ENCODE measurements at places on chromosomes 12 and 14.
A peak's percentile ranks its signal among the peaks of the same experiment; 100 is the strongest.

- peak; percentile 26 for DNase-seq
Observed at GRCh38 chr12:3202734-3203446, 125.7 kb downstream of the TSPAN9 start.

GRCh38 chr12:89492883-89493282, 31.7 kb downstream of the GALNT4 start:
- DNase-seq: no peak

GRCh38 chr14:93780813-93781400, 7.4 kb downstream of the PRIMA1 start:
- DNase-seq: no peak

DNA sequence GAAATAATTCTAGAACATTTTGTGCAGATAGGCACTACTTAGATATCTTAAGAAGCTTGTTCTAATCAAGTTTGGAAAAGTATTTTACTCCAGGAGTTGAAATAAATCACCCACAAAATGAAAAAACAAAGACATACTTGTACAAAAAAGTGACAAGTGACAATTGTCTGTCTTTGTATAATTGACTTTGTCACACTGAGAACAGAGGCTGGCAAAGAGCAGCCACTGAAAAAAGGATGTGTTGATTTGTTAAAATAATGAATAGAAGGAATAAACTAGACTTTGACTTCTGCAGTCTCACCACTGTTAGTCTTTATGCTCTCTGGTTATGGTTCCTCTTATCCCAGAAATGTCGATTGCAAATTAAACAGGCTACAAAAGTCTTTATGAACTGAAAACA, 77.6 kb downstream of the PTPRR start:
- no peak for DNase-seq

DNA sequence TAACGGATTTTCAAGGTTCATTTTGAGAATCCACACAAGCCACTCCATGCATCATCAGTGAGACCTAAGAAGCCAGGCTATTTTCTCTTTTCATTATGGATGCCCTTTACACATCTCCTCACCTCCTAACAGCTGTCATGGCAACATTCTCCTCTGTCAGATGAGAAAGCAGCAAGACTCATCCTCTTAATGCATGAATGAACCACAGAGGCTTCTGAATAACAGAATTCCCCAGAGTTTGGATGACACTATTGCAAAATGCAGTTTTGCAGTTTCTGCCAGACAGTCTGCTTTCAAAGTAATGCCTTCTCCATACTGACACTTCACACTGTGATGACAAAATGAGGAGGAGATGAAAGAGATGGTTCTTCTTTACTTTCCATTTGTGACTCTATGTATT, 286.7 kb upstream of the GRIP1 start:
- no peak for DNase-seq

GRCh38 chr14:89702073-89702875, 252.3 kb downstream of the EFCAB11 start:
- DNase-seq: no peak

DNA sequence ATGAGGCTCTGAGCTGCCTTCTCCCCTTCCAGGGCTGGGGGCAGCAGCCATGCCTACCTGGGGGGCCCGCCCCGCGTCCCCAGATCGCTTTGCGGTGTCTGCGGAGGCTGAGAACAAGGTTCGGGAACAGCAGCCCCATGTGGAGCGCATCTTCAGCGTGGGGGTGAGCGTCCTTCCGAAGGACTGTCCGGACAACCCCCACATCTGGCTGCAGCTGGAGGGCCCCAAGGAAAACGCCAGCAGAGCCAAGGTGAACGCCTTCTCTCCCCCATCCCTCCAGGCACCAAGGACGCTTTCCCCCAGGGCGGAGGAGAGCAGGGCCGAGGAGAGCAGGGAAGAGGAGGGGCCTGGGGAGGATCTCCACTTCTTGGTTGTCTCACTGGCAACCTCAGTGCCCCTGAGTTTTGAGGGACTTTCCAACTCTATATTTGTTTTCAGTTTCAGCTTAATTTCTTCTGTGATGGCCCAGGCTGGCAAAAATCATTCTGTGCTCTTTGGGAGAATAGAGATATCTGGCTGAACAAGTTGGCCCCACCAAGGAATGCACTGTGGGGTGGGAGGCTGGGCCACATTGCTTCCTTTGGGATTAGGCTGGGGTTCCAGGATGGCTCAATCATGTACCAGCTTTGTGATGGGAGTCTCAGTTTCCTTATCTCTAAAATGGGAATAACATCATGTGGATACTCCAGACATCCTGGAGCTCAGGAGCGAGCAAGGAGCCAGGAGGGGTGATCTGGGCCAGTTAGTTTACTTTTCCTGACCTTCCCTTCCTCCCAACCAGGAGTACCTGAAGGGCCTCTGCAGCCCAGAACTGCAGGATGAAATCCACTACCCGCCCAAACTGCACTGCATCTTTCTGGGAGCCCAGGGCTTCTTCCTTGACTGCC, 1.2 kb downstream of the KHNYN start:
- no peak for DNase-seq

DNA sequence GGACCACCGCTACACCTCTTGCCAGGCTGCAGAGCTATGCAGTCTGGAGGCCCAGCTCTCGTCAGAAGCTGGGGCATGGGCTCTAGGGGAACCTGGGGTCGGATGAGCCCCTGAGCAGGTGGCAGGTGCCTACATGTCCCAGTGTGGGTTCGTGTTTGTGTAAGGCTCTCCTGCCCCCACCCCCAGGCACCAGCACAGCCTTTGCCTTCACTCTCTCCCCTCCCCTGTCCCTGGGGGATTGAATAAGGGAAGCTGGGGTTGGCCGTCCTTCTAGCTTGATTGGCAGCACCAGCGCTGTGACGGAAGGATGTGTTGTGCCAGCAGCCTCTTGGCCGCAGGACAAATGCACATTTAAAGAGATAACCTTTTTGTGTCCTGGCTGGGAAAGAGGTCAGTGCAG, 34.8 kb upstream of the TSPAN9 start:
- no peak for DNase-seq

DNA sequence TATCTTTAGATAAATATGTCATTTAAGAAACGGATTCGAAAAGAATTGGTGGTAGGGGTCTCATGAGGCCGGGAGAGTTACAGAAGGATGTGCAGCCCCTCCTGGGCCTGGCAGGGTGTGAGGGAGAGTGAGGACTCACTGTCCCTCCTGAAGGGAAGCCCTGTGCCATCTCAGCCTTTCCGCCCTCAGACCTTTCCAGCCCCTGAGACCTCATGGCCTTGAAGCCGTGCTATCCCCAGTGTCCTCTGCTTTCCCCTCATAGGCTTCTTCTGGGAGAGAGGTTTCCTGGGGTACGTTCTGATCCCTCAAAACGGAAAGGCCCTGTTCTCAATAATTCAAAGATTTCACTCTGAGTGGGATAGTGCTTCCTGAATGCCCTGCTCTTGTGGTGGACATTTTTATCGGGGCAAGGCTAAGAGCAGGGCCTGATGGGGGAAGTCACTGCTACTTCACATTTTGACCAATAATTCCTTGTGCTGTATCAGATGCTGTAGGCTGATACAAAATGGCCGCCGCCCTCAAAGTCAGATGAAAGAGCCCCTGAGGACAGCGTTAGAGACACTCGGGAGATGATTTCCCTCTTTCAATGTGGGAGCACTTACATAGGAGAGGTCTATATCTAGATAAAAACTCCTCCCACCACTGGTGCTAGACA, 1.3 kb downstream of the CD4 start:
- no peak for DNase-seq

GRCh38 chr14:101877766-101878165, 86.6 kb upstream of the DYNC1H1 start:
- no peak for DNase-seq

DNA sequence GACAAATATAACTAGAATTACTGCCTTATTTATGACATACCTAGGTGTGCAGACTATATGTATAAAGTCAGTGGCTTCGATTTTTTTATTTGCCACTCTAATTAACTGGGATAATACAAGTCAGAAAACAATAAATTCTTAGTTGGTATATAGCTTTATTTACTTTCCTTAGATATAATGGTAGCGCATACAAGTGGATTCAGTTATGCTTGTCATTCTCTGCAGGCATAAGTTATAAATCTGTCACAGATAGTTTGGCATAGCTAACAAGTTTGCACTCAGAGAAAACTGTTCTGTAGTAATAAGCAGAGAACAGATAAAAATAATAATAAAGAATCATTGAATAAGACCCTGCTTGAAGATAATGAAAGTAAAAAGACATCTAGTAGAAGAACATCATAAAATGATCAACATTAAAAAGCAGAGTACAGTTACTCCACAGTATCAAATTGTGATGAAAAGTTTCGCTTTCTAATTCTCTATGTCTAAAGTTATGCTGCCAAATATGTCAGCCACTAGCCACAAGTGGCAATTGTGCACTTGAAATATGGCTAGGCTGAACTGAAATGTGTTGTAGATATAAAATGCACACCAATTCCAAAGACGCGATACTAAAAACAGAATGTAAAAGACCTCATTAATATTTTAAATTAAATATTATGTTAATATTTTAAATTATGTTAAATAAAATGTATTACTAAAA, 224.1 kb downstream of the SLC25A21 start:
- no peak for DNase-seq

- DNase-seq: no peak
Observed at GRCh38 chr12:101592448-101592847, 2.3 kb upstream of the MYBPC1 start.

DNA sequence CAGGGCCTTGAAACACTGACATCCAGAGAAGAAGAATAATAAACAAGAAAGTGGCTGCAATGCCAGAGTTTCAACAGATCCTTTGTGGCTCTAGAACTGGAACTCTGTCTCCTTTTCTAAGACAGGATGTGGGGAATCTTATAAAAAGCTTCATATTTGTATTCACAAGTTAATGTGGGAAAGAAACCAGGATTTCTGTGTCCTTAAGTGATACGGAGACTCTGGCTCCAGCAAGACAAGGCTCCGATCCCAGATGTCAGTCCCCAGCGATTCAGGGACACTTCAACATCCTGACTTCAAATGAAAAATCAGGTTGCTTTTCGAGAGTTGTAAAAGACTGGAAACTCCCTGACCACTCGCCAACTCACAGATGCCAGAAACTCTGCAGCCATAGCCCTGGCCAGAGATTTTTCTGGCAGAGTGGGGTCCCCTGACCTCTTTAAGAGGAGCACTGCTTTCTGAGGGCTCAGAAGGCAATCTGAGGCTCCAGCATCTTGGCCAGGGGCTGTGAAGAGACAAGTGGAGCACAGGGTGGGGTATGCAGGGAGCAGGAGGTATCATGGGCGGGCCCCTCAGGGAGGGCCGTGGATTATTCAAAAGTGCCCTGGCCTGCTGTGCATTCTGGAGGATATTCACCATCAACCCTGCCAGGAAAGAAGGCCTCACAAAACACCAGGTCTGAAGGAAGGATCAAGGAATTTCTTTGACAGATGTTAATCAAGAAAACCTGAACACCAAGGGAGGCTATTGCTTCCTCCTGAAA, 53.3 kb downstream of the TMX1 start:
- DNase-seq: no peak

GRCh38 chr14:103023881-103024473, 33.4 kb downstream of the CDC42BPB start:
- no peak for DNase-seq

DNA sequence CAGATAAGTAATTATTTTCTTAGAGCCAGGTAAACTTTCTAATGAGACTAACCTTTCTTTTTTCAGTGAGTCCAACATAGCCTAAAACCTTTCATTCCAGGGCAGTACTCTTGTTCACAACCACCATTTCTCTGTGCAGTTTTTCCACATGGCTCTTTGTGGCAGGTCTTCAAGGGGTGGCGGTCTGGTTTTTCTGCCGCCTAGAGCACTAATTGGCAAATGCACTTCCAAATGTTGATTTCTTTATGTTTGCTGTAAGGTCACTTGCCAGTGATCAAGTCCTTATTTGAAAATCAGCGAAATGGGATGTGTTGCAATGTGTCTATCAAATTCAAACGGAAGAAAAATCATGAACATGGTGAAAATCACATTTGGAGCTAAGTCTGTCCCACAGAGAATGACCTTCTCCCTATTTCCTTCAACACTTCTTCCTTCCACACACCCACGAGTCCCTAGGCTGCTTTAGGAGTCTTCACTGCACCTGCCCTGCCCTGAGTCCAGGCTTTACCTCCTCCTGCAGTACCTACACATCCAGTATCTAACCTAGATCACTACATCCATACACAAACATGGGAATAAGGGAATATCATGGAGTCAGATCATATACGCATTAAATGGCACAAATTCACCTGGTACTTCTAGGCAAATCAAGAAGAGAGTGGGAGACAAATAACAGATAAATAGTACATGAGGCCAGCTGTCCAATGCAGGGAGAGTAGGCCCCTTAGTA, 1.9 kb downstream of the SRGAP1 start:
- DNase-seq: no peak

- no peak for DNase-seq
Observed at GRCh38 chr12:11695321-11695720, 45.8 kb downstream of the ETV6 start.

GRCh38 chr12:94372461-94372860, 87.2 kb downstream of the CEP83 start:
- no peak for DNase-seq

DNA sequence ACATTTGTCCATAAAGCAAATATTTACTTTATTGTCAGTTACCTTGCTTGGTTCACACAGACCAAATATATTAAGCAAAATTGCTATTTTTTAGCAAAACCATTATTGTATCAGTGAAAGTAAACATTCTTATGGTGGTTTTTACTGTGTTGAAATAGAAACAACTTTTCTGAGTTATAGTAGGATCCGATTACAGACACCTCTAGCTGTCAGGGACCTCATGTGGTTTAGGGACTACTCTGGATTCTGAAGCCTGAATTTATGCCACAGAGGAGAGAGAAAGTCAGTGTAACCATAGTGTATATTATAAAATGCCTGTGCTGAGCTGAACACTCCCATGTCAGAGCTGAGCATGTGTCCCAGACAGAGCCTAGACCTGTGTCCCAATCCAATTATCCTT, 287.5 kb downstream of the FLRT2 start:
- DNase-seq: no peak

- DNase-seq: no peak
Observed at GRCh38 chr14:49970474-49971147, 77.7 kb downstream of the ARF6 start.

DNA sequence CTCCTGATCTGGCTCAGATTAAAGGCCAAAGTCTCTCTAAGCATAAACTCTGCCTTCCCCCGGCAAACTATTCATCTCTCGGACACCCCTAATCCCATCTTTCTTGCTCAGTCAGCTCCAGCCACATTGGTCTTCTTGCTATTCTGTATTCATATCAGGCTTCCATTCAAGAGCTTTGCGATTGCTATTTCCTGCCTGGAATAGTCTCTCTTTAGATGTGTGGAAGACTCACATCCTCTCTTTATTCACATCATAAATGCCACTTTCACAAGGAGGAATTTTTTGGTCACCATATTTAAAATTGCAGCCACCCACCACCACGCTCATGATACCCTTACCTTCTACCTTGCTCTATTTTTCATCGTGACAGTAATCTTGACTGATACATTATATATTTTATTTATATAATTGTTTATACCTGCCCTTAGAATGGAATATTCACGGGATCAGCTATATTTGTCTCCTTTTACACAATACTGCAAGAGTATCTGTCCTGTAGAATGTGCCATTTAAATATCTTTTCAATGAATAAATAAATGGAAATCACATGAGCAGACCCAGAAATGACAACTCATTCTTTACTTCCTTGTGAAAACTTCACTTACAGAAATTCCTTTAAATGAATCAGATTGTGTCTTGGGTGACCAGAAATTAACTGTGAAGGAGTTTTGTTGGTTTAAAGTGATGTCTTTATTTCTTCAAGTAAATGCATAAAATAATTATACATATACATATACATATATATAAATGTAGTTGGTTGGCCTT, 780.6 kb upstream of the FLRT2 start:
- no peak for DNase-seq

GRCh38 chr14:96637521-96637920, 135.3 kb downstream of the PAPOLA start:
- no peak for DNase-seq

Data from activated T-helper 1 cell treated with anti-CD3 and anti-CD28 coated beads, Interleukin-2, amount 50 U/mL, for 16 hours (primary cell).